ENCODE measurements at places on chromosomes 12 and 14. TPM values are rescaled to one million over a fixed set of nuclear protein-coding genes. Genes with fewer than 3 reads are reported as not detected.

The TAS2R50 gene
- total RNA-seq = 0.50 TPM

The TAS2R19 gene
- 2.8 TPM for total RNA-seq

The ARF6 gene
- 65.3 TPM for total RNA-seq

The NANOG gene
- not detected for total RNA-seq

The TAS2R42 gene
- not detected for total RNA-seq

The DCTN2 gene
- total RNA-seq = 88.3 TPM

GRCh38 chr14:66638689-66639088 is 130.7 kb downstream of the GPHN start:
- no peaks in the 10 kb centered on the region for H3K27me3 ChIP-seq
- no peaks in the 10 kb centered on the region for H3K36me3 ChIP-seq
- no peak for DNase-seq
- H3K27ac ChIP-seq = no peak overlapping the region
- H3K4me1 ChIP-seq = no peaks in the 10 kb centered on the region

- no peak overlapping the region for H3K4me3 ChIP-seq
- no peak for DNase-seq
- H3K27me3 ChIP-seq = no peaks in the 10 kb centered on the region
- no peaks in the 10 kb centered on the region for H3K36me3 ChIP-seq
These were observed 124.1 kb downstream of the ARMH4 start for GRCh38 chr14:58027904-58028303.

DNA sequence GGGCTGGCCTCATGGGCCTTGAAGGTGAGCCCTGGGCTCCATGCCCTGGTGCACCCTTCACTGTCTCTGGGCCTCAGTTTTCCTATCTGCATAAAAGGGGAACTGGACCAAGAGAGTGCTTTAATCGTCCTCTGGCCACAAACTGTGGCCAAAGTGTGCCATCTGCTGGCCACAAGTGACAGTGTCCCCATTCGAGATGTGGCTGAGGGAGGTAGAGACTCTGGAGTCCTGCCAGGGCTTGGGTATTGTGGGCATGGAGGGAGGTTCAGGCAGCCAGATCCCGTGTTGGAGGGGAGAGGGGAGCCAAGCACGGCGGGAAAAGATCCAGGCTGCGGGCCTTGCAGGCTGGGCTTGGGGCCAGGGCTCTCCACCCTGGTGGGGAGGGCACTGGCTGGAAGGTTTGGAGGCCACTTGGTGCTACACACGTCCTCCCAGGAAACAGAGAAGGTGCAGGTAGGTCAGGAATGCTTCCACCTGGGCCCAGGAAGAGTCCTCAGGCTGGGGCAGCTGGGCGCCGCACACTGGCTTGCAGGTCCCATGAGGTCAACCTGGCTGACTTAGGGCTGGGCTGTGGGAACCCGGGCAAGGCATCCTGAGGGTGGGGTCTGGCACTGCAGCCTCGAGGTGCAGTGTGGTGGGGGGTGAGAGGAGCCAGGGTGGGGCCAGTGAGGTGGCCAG is 7.3 kb upstream of the KIF26A start:
- H3K4me3 ChIP-seq = no peak overlapping the region
- no peak overlapping the region for H3K27ac ChIP-seq
- no peaks in the 10 kb centered on the region for H3K36me3 ChIP-seq
- DNase-seq = peak; percentile 63

DNA sequence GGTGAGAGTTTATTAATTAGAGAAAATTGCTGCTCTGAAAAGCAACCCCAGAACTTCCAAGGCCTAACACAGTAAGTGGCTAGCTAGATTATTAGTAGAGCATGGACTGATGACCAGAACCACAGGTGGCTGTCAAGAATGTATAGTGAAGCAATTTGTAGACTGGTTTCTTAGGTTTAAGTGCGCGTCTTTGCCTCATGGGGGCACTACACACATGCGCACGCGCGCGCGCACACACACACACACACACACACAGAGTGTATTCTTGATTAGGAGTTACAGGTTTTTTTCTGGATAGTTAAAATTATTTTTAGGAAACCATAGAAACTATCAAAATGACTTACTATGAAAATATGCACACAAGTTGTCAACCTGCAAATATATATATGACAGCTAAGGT is 66.5 kb downstream of the BHLHE41 start:
- DNase-seq = no peak
- no peaks in the 10 kb centered on the region for H3K27me3 ChIP-seq
- H3K4me1 ChIP-seq = peaks cover 5% of the 10 kb centered on the region
- no peak overlapping the region for H3K4me3 ChIP-seq
- no peaks in the 10 kb centered on the region for H3K36me3 ChIP-seq

DNA sequence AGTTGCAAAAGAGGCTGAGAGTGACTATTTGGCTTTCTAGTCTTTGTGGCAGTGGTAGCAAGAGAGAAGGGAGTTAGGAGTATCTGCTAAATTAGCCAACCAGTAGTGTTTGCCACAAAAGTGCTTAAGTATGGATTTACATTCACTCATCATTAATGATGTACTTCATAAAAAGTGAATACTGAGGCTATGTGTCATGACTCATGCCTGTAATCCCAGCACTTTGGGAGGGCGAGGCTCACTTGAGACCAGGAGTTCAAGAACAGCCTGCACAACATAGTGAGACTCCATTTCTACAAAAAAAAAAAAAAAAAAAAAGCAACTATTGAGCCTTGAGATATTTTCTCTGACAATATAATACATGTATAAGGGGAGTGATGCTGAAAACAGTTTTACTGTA is 36.8 kb downstream of the CCDC177 start:
- no peak overlapping the region for H3K27ac ChIP-seq
- H3K36me3 ChIP-seq = no peaks in the 10 kb centered on the region
- H3K4me3 ChIP-seq = no peak overlapping the region
- H3K4me1 ChIP-seq = no peaks in the 10 kb centered on the region
- DNase-seq = no peak

DNA sequence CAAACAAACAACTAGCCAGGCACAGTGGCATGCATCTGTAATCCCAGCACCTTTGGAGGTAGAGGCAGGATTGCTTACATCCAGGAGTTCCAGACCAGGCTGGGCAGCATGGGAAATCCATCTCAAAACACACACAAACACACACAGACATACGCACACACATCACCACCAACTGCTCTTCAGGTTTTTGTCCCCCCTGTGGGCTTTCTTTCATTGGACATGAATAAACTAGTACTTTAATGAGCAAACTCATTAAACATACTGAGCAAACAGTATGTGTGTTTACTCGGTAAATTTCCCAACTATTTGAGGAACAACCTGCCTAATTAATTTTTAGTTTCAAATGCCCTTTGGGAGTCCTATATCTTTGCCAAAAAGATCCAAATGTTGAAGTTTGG is 10.1 kb upstream of the RASSF3 start:
- DNase-seq = no peak
- no peak overlapping the region for H3K27ac ChIP-seq
- H3K36me3 ChIP-seq = no peaks in the 10 kb centered on the region
- no peak overlapping the region for H3K4me3 ChIP-seq
- peaks cover 31% of the 10 kb centered on the region for H3K4me1 ChIP-seq

- H3K4me1 ChIP-seq = peaks cover under 1% of the 10 kb centered on the region
- H3K27me3 ChIP-seq = no peaks in the 10 kb centered on the region
- DNase-seq = no peak
- no peaks in the 10 kb centered on the region for H3K36me3 ChIP-seq
These were observed 17.4 kb downstream of the IGF1 start for GRCh38 chr12:102462795-102463465.

Measured in lower lobe of right lung (tissue), 2 donors.